Cortex of kidney (tissue), 1 donor: ENCODE measurements at places on chromosomes 5 and 9.

DNA sequence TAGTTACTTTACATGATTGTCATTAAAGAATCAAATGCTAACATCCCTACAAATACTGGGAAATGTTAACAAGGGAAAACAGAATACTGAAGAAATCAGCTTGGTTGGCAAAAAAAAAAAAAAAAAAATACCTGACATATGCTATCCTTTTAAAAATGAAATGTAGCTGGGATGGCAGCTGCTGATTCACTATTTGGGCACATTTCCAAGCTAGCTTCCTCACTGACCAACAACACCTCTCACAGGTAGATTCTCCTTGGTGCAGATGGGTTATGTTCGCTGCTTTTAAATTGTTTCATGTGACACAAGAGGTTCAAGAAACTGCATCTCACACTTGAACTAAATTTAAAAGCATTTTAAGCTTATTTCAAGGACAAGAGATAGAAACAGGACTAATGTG is 6.1 kb upstream of the PRUNE2 start:
- no peak for DNase-seq

GRCh38 chr5:56039985-56040384 is 45.2 kb upstream of the IL6ST start:
- no peak for DNase-seq

DNA sequence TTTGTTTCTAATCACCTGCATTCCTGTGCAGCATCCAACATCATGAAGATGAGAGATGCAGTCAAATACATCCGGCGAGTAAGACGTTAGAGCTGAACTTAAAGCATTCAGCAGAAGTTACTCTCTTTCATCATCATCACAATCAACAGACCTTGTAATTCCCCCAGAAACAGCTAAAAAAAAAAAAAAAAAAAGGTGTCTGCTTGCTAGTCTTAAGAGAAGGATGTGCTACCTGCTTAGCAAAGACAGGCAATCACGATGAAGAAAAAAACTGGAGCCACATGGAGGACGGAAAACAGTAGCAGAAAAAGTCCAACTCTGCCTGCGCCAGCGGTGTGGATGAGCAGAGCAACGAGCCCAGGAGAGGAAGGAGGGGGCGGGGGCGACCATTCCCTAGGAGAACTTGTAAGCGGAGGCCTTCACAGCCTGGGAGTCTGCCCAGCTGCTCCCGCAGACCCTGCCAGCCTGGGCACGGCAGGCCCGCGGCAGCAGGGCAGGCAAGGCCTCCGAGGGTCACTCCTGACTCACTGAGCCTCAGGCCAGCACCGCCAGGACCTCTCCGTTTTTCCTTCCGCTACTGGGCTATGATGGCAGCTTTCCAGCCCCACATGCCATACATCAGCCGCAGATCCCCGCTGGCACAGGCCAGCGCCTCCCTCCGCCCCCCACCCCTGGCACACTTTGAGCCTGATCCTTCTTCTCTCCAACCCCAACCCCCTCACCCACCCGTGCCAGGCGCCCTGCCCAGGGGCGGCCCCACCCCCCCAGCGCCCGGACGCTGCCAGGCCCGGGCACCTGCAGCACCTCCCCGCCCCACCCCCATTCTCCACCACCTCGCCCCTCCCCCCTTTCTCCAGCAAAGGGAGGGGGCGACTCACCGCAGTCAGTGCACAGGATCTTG is 1.4 kb downstream of the NRG2 start:
- no peak for DNase-seq

DNA sequence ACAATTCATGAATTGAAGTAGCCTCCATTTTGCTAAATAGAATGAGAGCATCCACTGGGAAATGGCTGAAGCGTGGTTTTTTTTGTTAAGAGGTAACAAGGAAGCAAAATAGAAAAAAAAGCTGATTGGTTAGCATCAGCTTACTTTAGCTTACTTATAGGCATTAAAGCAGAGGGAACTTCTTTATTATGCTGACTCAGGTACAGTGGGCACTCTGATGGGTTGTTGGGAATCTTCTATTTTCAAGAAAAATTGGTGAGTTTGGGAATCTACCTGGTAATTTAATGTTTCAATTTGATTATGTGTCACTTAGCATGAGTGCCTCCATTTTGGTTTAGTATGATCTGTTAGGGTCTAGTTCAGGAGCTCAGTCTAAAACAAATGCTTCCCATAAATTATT is 289.6 kb downstream of the ANXA1 start:
- no peak for DNase-seq

DNA sequence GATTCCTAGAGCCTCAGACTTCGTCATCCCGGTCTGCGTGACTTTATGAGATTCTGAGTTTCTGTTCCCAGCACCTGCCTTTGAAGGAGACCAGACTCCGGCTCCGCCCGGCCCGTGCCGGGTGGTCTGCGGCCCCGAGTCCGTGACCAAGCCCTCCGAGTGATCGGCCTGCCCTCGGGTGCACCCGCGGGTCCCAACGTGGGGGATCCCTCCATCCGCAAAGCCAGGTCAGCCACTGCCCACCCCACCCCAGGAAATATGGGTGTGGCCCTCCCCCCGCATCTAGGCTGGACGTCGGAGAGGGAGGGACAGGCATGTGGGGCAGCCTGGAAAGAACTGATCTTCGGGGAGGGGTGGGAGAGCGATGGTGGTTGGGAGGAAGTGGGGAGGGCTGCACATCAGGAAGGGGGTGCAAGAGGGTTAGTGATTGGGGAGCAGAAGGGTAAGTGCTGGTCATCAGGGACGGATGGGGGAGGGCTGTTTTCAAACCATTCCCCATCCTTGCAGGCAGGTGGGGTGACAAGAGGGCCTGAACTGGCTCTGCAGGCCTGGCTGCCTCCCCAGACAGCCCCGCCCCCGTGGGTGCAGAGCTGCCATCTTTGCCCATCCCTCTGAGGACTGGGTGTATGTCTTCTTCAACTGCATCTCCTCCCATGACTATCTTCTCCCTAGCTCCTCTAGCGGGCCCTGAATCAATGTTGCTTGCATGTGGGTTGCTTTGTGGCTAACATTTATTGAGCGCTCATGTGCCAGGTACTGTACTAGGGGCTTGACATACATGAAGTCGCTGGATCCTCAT is 747 bp downstream of the LRSAM1 start:
- no peak for DNase-seq

- DNase-seq, result no peak
Measured at GRCh38 chr5:111855356-111855755, 98.4 kb upstream of the NREP start.

- no peak for DNase-seq
Measured at GRCh38 chr5:74061292-74061691, 435.3 kb downstream of the ARHGEF28 start.

DNA sequence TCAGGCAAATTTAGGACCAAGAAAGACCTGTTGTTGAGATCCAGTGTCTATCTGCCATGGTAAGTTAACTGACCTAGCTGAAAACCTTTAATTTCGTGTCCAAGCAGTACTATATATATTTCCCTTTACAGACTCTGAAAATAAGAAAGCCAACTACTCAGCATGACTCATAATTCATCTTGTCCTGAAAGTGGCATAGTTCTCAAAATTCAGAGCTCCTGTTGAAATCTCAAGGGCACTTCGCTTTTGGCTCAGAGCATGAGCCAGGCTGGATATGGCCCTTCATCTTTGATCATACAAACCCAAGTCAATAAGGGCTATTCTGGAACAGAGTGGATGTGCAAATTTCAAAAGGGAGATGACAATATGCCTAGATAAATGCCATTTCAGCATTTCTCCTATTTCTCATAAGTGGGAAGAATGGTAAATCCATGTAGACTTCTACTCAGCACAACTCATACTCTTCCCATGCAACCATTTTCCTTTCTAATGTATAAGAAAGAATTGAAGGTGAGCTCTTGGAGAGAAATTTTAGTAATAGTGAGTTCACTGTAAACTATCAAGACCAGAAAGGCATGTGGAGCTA is 567.9 kb upstream of the DAB2 start:
- DNase-seq, result no peak

DNA sequence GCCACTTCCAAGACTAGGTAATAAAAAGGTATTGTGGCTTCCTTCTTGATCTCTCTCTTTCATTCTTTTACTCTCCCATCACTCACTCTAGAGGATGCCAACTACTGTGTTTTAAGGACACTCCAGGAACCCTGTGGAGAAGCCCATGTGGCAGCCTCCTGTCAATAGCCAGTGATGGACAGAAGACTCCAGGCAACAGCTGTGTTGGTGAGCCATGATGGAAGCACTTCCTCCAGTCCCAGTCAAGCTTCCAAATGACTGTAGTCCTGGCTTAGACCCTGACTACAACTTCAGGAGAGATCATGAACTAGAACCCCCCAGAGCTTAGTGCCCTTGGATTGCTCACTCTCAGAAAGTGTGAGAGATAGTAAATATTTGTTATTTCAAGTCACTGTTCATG is 123.9 kb downstream of the PPP2R2B start:
- DNase-seq, result no peak
